Stimulated activated CD8-positive, alpha-beta memory T cell treated with anti-CD3 and anti-CD28 coated beads, Interleukin-4, amount 100 ng/mL, for 24 hours (primary cell): ENCODE measurements at places on chromosomes 6 and 20.
A peak's percentile ranks its signal among the peaks of the same experiment; 100 is the strongest.

DNA sequence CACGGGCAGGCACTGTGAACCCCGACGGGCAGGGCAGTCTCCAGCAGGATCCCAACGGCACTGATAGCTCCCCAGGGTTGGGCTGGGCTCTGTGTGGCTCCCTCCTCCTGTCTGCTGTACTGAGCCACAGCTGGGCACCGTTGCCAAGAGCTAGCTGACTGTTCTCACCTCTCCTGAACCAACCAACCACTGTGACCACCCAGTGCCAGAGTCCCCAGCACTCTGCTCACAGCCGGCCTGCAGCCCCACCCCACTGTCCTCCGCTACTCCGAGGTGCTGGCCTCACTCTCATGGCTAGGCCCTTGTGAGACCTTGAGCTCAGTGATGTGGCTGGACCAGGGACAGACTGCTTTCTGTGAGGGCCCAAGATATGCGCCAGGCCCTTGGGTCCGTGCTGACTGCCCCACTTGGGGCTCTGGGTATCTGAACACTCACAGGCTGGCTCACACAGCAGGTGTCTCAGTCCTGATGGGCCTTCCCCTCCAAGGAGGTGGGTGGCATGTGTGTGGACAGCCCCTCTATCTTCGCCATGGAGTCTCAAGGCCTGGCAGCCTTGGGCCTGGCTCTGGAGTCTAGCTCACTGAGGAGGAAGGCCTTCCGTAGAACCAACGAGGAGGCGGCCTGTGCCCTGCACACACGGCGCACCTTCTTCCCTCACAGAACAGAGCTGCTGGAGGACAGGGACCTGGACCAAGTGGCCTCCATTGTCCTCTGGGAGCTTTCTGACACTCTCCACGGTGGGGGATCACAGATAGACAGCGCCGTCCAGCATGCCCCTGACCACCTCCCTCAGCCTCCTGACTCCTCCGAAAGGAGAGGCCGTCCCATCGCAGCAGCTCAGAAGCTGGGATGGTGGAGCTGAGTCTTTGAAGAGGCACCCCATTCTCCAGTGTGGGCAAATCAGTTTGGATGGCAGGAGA lies 53.5 kb downstream of the TCP11 start:
- DNase-seq, result no peak

- DNase-seq, result no peak
Measured at GRCh38 chr6:37983720-37984501, 164.4 kb downstream of the ZFAND3 start.

DNA sequence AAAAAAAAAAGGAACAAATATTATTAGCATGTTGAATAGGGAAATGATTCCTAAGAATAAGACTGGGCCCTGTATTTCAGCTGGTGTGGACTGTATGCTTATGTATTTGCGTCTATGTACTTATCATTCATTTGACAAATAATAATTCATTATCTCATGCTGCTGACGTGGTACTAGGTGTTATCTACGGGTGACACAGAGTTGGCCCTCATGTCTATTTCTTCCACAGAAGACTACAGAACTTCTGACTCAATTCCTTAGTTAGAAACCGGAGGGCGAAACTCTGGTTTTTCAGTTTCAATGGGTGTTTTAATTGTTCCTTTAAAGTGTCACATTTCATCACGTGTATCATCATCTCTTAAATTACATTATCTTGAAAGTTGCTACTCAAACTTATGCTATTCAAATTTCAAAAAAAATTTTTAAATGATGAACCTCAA lies 305.9 kb downstream of the CLIC5 start:
- no peak for DNase-seq

- DNase-seq, result no peak
Measured at GRCh38 chr20:13856354-13856753, 71.5 kb downstream of the NDUFAF5 start.

DNA sequence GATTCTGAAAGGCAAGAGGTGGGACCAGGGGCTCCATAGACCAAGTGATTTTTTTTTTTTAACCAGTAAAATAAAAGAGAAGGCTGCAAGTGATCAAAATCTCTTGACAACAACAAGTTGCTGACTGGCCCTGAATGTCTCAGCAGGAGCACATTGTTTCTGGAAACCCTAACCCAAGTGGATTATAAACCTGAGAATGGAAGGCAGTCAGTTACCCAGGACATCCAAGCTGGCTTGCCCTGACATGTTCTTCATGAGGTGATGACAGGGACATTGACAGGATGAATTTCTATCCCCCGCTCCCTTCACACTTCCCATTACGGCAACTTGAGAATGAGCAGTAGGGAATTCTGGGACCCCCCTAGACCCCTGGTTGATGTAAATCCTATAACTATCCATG lies 49.6 kb upstream of the RIPOR2 start:
- no peak for DNase-seq

- DNase-seq, result no peak
Measured at GRCh38 chr6:41049521-41049920, 3.5 kb upstream of the APOBEC2 start.

DNA sequence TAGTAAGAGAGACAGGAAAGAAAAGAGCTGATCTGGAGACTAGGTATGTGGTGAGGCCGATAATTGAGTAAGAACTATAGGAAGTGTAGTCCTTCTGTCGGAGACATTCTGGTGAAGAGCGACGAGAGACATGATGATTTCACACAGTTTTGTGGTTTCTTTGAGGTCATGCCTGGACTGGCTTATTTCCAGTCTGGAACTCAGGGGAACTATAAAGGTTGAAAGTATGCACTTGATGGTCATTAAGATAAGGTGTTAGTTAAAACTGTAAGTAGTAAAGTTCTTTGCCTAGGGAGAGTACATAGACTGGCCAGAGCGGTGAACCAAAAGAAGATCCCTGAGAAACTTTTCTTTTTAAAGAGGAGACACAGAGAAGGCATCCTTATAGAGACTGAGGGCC lies 68.8 kb downstream of the RFX6 start:
- DNase-seq, result no peak

DNA sequence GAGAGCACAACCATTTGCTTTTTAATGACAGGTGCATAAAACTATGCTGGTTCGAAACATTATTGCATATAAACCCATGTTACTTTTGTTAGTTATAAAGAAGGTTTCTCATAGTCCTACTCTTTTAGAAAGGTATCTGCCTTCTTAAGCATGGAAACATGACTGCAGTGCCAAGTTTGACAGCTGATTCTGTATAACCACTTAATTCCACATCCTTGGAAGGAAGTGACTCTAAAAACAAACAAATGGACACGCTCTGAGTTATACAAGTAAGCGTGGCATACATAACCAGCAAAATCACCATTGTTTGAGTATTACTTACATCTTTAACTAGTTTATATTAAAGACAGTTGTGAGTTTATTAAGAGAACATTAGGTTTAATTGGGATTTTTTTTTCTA lies 125.0 kb upstream of the HDGFL1 start:
- DNase-seq, result no peak

DNA sequence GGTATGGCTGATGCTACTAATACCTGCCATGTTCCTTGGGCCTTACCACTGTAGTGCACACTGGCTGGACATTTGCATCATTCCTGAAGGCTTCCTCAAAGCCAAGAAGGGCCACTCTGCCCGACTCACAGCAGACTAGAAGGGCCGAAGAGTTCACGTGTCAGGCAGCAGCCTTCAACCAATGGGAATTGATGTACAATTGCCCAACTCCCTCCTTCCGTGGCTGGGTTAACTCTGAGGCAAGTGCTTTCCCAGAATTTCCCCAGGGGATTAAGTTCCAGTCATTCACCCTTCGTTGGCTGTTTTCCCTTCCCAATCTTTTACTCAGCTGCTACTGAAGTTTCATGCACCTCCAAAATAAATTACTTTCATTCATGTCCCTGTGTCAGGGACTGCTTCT lies 29.8 kb downstream of the PSMB9 start:
- DNase-seq, result no peak

DNA sequence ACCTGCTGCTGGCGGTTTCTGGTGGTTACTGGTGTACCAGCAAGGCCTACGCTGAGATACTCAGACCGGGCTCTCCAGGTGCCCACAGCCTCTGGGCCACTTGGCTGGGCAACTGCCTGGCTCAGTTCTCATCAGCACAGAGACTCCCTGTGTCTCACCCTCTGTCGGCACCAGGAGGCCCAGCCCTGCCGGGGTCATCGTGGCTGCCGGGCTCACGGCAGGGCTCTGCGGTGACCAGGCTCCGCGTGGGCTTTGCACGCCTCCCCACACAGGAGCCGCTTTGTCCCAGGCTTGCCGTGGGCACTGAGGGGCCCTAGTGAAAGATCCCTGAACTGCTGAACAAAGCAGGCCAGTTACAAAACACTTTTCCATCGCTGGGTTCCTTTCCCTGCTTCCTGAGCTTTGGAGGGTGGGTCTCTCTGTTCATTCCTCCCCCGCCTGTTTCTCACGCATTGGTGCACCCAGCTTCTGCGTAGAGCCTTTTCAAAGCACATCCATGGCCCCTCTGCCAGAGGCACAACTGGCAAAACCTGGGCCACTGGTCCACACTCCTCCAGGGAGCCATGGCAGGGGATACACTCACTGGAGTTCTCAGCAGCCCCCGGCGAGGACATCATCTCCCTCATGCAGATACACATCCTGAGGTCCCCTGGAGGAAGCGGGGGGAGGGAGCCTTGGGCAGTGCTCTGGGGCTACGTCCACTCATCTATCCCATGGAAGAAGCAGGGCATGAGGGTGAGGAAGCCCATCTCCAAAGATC lies 117.0 kb downstream of the NFATC2 start:
- no peak for DNase-seq

DNA sequence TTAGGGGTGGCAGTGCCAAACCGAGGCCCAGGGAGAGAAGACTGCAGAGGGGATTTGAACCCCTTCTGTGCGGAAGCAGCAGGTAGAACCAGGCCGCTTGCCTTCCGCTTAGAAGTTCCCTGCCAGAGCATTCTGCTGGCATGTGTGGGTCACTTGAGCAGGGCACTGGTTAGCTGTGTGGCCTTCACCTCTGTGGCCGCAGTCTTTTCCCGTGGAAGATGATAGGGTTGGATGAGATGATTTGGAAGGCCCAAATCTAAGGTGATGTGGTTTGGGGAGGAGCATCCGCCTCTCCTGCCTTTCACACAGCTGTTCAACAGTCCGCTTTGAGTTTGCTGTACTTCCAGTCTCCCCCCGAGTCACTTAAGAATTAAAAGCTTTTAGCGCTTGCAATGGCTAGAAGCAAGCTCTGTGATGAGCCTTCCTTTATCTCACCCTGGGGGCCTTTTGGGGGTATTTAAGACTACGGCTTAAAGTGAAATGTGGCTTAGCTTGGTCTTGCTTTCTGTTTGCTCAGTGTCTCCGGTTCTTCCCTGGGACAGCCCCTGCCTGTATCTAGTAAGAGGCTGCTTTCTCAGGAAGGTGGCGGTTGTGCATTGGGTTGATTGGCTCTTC lies 743 bp downstream of the CMTR1 start:
- DNase-seq, result peak; percentile 11

GRCh38 chr20:57967364-57967763 lies 257.5 kb upstream of the PMEPA1 start:
- no peak for DNase-seq

DNA sequence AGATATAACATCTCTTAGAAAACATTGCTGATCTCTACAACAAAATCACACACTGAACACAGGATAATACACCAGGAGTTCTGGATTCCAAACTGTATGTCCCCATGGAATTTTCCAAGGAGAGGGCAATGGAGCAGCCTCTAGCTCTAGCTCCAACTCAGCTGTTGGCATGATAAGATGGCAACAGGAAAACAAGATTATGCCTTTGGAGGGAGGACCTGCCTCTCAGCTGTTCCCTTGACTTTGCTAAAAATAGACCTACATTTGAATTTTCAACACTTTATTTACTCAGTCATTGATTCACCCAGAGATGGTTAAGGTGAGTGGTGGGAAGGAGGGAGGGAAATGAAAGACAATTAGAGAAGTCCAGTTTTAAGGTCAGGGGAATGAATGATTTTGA lies 246.7 kb downstream of the ALDH8A1 start:
- no peak for DNase-seq

DNA sequence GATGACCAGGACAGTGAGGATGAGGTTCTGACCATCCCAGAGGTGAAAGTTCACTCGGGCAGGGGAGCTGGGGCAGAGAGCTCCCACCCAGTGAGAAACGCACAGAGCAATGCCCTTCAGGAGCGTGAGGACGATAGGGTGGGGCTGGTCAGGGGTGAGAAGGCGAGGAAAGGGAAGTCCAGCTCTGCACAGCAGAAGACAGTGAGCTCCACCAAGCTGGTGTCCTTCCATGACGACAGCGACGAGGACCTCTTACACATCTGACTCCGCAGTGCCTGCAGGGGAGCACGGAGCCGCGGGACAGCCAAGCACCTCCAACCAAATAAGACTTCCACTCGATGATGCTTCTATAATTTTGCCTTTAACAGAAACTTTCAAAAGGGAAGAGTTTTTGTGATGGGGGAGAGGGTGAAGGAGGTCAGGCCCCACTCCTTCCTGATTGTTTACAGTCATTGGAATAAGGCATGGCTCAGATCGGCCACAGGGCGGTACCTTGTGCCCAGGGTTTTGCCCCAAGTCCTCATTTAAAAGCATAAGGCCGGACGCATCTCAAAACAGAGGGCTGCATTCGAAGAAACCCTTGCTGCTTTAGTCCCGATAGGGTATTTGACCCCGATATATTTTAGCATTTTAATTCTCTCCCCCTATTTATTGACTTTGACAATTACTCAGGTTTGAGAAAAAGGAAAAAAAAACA lies 16.6 kb upstream of the SLC22A1 start:
- no peak for DNase-seq

DNA sequence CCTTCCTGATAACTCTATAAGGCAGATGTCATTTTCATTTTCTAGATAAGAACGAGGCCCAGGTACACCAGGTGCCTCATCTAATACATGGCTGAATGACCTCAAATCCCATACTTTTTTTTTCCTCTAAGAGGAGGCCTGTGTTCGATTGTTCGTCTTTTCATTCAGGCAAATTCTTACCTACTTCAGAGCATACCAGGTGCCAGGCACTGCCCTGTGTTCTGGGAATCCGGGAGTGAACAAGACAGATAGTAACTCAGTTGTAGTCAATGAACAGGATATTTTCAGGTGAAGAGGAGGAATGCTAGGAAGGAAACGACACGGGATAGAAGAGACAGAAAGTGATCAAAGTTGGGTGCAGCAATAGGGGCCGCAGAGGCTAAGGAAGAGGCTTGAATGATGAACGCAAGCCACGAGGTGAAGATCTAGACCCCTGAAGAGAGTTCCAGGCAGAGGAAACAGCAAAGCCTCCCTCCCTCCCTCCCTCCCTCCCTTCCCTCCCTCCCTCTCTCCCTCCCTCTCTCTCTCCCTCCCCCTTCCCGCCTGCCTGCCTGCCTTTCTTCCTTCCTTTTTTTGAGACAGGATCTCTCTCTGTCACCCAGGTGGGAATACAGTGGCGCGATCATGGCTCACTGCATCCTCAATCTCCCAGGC lies 150.1 kb upstream of the ZNF217 start:
- DNase-seq, result no peak

GRCh38 chr6:111381728-111382127 lies 101.3 kb downstream of the REV3L start:
- DNase-seq, result no peak

DNA sequence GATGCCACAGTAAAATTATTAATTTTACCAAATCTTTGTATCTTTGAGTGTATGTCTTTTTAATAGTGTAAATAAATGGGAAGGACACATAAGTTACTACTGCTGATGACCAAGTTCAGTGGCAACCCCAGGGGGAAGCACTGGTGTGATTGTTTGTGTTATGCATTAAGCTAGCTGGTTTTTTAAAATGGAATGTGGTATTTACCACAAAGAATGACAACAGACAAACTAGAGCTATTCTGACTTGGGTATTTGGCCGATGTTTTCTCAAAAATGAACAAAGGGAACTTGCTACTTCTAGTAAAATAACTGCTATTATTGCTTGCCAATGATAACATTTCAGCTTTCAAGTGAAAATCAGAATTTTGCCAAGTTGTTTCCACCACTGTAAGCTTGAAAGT lies 2.9 kb downstream of the FNDC1 start:
- no peak for DNase-seq

- DNase-seq, result no peak
Measured at GRCh38 chr6:70954750-70955149, 2.1 kb downstream of the B3GAT2 start.
